NCI-H524 (cell line): ENCODE measurements at places on chromosomes 7 and 10.
A peak's percentile ranks its signal among the peaks of the same experiment; 100 is the strongest.

DNA sequence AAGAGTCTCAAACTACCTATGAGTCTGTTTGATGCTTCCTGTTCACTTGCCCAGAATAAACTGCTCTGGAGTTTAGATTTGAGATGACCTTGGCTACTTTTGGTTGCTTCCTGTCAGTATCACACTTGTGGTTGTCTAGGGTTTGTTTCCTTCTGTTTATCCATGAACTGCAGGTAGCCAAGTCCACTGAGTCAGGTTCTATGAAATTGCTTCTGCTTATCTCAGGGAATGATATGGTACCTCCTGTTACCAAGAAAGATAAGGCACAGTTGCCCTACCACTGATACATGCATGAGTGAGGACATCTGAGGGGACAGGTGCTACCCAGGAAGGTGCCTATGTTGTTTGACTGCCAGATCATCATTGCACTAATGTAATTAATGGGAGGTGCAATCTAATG, 15.8 kb upstream of the EEPD1 start:
- no peak for DNase-seq

- DNase-seq: peak; percentile 42
These were observed 27.8 kb downstream of the NKX2-3 start for GRCh38 chr10:99560277-99561126.

DNA sequence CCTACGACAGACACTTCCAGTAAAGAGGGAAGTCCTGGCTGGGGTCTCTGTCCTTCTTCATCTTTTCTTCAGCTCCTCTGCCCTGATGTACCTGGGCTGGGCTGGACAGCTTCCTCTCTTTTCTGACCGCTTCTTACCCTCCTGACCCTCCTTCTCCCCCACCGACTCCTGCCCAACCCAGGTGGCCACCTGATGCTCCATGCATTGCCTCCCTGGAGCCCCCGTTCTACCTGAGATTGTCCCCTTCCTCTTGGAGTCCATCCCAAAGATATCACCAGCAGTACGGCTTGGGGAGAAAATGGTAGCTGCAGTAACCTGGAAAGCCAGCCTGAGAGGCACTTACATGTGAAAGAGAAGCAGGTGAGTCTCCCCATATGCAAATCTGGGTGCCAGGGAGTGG, 566.3 kb downstream of the TCERG1L start:
- DNase-seq: no peak

DNA sequence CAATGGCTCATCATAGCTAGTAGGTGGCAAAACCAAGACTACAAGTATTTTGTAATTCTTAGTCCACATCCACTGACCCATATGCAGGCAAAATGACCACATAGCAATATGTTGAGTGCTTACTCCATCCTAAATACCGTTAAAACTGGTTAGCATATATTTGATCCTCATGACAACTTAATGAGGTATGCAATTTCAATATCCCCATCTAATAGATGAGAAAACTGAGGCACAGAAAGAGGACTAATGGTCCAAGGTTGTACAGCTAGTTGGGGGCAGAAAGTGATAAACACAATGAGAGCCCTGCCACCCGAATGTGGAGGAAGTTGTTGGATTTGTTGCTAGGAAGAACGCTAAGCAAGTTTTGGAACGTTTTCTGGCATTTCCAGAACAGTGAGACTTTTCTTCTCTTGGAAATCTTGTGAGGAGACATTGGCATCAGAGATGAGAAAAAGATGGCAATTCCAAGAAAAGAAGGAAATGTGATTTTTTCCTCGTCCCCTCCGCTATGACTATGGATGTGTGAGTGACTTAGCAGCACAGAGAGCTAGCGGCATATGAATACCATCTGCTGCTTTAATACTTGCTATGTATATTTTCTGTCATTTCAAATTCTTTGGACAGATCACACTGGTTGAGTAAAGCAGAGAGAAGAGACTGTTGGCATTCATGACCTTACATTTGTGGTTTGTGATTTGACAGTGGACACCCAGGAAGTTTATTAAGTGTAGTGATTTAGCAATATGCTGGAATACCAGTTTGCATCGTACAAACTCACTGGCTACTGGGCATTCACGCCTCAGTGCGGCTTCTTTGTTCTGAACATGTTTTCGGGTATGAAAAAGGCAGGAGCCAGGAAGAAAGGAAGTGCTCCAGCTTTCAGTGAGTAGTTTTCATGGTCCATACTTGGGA, 51.5 kb downstream of the NRCAM start:
- no peak for DNase-seq

GRCh38 chr10:105803206-105803605, 1162.1 kb downstream of the SORCS3 start:
- no peak for DNase-seq

GRCh38 chr10:42952931-42953683, 123.8 kb upstream of the RET start:
- DNase-seq: no peak
